ENCODE measurements at places on chromosomes 16 and 17.

DNA sequence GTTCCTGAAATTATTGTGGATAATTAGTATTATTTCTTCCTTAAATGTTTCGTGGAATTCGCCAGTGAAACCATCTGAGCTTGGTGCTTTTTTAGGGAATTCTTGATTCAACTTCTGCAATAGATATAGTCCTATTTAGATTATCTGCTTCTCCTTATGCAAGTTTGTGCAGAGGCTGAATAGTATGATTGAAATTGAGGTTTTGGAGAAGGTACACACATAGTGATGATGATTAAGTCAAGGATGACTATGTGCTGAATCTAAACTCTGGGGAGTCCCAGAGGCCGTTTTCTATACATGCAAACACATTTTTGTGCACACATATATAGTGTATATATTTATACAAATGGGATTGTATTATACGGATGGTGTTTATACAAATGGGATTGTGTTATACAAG is 5.2 kb upstream of the MYH4 start:
- no peak for DNase-seq

- no peak for DNase-seq
Observed at GRCh38 chr17:59812139-59812538, 80.6 kb downstream of the TUBD1 start.

DNA sequence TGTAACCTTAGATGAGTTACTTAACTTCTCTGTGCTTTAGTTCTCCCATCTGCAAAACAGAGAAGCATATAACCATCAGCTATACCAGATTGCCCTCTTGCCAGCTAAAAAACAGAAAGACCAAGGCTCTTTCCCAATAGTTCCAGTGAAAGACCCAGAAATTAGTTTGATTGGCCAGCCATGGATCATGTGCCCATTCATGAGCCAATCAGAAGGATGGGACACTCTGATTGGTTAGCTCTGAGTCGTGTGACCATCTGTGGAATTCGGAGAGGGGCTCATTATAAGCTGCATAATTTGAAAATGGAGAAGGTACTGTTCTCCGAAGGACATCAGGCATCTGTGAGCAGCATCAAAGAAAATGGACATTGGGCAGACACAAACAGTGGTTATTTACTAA is 155.2 kb downstream of the ABCC12 start:
- no peak for DNase-seq

DNA sequence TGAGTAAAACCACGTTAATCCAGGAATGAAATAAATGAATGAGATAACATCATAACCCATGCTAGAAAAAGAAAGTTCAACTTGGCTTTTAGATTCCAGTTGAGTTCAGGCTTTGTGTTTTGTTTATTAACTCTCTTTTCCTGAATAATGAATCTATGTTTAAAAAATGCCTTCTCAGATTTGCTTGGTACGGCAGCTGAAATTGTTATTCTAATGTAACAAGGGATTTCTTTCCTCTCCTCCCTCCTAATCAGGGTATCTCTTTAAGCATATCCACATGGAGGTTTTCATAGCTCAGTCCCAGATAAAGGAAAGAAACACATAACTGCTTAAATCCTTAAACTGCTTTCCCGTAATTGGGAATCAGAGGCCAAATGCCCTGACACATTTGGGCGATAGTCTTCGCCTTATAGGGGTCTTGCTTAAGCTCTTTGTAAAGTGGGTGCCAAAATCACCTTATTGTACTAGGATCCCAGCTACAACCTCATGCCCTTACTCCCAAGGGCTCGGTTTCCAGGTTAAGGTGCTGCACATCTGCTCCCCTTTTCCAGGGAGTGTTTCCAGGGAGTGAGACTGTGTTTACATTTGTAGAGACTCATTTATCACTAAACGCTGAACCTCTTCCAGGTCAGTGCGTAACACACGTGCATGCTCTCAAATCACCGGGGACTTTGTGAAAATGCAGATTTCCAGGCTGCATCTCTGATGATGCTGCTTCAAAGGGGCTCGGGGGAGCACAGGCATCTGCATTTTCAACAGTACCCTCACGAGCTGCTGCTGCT is 142.8 kb upstream of the FOXF1 start:
- no peak for DNase-seq

- peak; percentile 61 for DNase-seq
Observed at GRCh38 chr17:21689604-21690003, 2.7 kb upstream of the KCNJ18 start.
